ENCODE measurements at places on chromosomes 2 and 18.
A peak's percentile ranks its signal among the peaks of the same experiment; 100 is the strongest.

- no peak for DNase-seq
These were observed 113.8 kb downstream of the AGAP1 start for GRCh38 chr2:235607546-235608199.

DNA sequence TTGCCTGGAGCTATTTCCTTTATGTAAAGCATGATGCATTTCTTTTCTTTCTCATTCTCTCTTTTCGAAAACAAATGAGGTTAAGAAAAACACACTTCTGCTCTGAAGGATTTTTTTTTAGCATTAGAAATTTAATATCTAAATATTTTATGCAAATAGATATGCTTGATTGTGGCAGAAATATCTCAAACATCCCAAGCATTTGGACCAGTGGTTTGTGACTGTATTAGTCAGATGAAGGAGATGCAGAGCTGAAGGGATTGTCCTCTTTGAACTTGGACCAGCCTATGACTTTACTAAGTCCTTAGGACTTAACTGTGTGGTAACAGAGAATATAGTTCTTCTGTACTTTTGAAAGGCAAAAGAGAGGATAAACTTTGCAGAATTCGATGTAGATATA, 335.9 kb upstream of the NT5C1B start:
- no peak for DNase-seq

- DNase-seq: no peak
These were observed 123.7 kb upstream of the NCK2 start for GRCh38 chr2:105621038-105621437.

DNA sequence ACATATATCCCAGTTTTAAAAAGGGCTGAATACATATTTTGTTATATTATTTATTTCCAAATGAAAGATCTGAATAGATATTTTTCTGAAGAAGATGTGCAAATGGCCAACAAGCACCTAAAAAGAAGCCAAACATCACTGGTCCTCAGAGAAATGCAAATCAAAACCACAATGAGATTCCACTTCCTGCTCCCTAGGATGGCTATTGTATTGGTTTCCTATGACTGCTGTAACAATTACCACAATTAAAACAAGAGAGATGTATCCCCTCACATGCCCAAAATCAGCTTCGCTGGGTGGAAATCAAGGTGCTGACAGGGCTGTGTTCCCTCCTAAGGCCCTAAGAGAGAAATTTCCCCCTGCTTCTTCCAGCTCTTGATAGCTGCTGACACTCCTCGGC, 23.2 kb downstream of the ABCB11 start:
- DNase-seq: no peak

- no peak for DNase-seq
These were observed 94.2 kb upstream of the FZD7 start for GRCh38 chr2:201939453-201939941.

- no peak for DNase-seq
These were observed 73.8 kb downstream of the TMEM18 start for GRCh38 chr2:603427-603826.

DNA sequence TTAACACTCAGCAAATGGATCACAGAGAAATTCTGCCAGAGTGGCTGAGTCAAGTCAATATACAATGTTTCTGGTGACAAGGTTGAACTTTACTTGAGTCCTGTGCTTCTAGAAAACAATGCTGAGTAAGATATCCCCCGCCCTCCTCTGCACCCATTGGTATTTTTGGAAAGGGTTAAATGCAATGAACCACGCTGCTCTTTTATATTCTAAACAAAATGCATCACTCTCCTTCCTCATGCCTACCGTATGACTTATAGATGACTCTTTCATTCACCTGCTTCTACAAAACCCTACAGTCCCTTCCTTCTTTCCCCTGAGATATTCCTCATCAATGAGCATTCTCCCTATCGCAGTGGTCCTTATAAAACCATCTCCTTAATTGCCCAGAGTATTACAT, 168.8 kb downstream of the TXNL1 start:
- no peak for DNase-seq

DNA sequence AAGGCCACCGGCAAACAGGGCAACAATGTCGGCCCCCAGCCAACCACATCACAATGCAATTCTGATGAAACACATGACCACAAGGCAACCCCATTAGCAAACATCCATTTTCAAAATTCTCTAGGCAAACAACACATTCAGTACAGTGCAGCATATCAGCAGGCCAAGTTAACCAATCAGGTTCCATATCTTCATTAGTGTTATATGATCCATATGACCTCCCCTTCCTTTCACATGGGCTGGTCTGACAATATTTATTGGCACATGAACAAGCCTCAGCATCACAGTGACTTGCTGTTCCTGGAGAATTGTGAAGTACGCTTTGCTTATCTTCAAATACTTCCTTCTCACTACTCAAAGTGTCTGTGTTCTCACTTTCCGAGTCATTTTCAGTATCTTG, 19.8 kb downstream of the RNF103 start:
- DNase-seq: no peak

DNA sequence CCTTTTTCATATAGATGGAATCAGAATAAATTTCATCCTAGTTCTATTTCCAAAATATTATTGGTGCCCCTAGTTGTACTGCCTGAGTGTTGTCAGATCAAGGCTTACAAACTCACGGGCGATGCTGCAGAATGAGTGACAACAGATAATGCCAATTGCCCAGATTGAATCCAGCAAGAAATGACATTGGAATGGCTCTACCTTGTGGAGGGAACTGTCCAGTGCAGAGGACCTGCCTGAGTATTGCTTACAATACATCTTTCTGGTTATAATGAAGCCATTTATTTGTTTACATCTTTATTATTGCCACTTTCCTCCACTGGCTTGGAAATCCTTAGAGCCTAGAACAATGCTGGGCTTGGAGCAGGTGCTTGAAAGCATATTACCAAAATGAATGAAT, 7.8 kb upstream of the IL1R2 start:
- peak; percentile 4 for DNase-seq

DNA sequence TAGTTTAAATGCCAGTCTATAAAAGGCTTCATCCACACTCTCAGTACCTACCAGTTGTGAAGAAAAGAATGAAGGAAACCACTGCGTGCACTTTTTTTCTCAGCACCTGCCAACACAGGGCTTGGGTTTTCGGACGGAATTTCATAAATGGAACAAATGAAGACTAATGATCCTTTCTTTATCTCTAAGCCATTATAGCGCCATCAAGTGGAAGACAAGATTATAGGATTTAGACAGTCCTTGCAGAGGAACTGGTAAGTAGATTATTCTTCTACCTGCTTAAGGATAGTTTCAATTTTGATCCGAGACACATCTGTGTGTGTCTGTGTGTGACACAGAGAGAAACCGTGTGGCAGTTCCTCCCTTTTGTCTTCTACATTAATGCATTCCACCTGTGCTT, 245.6 kb downstream of the NRXN1 start:
- DNase-seq: no peak

DNA sequence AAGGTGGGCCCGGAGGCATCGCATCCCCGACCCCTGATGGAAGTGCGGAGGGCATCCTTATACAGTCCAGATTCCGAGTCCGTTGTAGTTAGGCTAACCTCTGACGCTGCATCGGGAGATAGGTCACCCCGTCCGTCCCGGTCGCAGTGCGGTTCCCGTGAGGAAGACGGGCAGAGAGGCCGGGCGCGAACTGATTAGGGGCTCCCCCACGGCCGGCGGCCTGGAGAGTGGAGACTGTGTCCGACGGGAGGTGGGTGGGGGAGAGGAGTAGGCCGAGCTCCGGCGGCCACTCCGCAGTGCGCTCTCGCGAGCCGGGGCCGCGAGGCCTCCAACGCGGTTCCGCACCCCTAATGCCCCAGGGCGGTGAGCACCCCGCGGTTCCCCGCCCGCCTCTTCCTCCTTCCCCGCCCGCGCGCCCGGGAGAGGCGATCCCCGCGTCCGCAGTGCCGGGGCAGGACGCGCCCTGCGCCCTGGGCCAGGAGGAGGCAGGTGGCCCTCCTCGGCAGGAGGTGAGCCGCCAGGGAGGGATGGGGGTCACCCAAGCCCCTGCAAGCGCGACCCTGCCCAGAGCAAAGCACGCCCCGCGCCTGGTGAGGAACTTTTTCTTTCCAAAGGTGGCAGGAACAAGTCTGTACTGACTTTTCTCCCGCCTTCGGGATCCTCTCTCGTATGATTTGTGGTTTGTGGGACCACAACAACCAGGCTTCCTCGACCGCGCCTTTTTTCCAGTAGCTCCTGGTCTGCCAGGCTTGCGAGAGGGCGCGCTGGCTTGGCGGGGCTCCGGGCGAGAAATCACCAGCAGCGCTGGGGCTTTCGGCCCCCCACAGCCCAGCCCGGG, 1.4 kb upstream of the SP5 start:
- DNase-seq: no peak

GRCh38 chr2:84494070-84494469, 22.2 kb upstream of the DNAH6 start:
- DNase-seq: peak; percentile 95

GRCh38 chr18:58581265-58581664, 47.6 kb downstream of the ALPK2 start:
- no peak for DNase-seq

- no peak for DNase-seq
These were observed 102.9 kb downstream of the TGFA start for GRCh38 chr2:70450641-70451250.

- DNase-seq: no peak
These were observed 59.9 kb downstream of the AGAP1 start for GRCh38 chr2:235553696-235554100.

- DNase-seq: no peak
These were observed 107.6 kb upstream of the APCDD1 start for GRCh38 chr18:10346749-10347415.

DNA sequence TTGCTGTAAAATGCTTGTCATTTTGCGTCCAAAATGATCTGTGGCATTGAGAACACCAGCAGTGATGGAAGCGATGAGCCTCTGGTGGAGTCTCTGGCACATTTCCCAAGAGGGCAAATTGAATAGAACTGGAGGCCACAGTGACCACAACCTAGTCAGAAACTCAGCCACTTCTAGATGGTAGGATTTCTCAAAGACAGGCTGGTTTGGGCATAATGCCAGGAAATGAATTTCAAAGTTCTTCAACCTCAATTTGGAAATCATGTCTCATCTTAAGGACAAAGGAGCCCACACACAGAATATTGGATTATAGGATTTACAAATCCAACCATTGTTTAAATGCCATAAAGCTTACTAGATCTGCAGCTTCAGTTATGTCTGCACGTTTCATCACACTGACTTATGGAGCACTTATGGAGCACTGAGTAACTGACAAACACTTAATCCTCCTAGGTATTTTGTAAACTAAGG, 132.1 kb downstream of the COL6A3 start:
- DNase-seq: no peak

DNA sequence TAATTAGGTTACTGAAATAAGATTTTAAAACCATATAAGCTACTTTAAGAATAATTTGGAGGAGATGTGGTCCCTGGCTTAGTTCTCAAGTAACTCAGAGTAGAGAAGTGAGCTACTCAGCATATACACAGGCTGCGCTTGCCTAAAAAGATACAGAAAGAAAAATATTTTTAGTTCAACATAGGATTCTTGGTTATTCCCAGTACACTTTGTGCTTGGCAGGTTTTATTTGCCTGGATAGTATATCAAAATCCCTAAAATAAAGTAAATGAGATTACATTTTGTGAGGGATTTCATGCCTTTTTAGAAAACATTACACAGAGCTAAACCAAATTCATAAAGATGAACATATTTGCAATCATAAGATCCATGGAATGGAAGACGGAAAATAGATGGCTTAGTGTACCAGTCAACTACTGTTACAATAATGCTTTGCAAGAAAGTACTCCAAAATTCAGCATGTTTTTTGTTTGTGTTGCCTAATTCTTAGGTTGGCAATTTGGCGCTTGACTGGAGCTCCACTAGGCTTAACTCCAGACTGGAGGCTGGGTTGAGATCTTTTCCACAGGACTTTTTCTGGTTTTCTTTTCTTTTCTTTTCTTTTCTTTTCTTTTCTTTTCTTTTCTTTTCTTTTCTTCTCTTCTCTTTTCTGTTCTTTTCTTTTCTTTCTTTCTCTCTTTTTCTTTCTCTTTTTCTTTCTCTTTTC, 600.5 kb upstream of the SYT4 start:
- no peak for DNase-seq

GRCh38 chr2:177983183-177983788, 89.3 kb downstream of the PDE11A start:
- peak; percentile 47 for DNase-seq

DNA sequence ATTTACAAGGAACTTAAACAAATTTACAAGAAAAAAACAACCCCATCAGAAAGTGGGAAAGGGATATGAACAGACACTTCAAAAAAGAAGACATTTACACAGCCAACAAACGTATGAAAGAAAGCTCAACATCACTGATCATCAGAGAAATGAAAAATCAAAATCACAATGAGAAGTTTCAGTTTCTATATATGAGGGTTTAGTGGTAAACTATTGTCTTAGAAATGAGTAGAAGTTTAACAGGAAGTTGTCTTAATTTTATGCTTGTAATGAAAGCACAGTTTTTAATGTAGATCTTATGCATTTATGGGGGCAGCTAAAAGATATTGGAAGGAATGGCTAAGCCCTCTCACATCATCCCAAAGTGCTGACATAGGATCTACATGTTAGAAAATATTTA, 325.4 kb downstream of the ERBB4 start:
- no peak for DNase-seq

DNA sequence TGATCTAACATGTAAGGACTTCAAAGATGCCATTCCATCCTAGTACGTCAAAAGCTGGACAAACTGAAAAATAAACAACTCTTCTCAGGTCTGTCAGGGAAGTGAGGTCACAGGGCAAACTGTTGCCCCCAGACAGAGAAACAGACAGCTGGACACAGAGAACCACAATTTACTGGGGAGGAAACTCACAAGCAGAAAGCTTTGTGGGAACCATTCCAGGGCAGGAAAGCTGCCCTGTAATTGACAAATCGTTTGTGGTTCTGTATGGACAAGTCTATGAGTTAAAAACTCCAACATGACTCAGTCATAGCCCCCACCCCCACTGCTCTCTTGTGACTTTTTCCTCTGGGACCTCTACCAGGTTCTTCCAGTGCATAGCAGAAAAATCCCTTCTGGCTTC, 28.4 kb downstream of the MCEE start:
- DNase-seq: no peak

DNA sequence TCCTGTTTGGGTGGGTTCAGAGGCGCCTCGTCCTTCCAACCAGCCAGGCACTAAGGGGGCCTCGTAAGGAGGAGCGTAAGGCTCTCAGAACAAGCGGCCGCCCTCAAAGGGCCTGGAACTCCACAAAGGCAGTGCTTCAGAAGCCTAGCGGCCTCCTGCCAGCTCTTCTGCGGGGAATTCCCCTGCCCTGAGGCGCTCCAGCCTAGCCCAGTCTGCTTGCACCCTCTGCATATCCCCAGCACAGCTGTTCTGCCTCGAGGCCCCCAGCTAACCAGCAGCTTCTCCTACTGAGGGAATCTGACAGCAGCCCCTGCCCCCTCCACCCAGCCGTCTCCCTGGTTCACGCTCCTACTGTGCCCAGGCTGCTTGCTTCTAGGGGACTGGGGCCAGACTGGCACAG, 265.9 kb downstream of the TFCP2L1 start:
- DNase-seq: no peak

GRCh38 chr2:113013336-113013661, 8.0 kb downstream of the IL36A start:
- no peak for DNase-seq

- no peak for DNase-seq
These were observed 344.0 kb upstream of the VWC2L start for GRCh38 chr2:214066862-214067261.
